ENCODE measurements at places on chromosomes 6 and 20.

GRCh38 chr20:17172836-17173516, 53.9 kb upstream of the PCSK2 start:
- DNase-seq: peak; percentile 91

GRCh38 chr6:15528870-15529269, 134.0 kb downstream of the DTNBP1 start:
- DNase-seq: no peak

DNA sequence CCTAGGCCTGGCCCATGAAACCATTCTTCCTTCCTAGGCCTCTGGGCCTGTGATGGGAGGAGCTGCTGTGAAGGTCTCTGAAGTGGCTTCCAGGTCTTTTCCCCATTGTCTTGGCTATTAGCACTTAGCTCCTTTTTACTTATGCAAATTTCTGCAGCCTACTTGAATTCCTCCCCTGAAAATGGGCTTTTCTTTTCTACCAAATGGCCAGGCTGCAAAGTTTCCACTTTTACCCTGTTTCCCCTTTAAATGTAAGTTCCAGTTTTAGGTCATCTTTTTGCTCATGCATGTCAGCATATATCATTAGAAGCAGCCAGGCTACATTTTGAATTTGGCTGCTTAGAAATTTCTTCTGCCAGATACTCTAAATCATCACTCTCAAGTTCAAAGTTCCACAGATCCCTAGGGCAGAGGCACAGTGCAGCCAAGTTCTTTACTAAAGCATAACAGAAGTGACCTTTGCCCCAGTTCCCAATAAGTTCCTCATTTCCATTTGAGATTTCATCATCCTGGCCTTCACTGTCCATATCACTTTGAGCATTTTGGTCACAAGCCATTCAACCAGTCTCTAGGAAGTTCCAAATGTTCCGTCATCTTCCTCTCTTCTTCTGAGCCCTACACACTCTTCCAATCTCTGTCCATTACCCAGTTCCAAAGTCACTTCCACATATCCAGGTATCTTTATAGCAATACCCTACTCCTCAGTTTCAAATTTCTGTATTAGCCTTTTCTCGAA, 71.9 kb downstream of the TBC1D7 start:
- DNase-seq: no peak

GRCh38 chr6:13526357-13526726, 38.9 kb upstream of the GFOD1 start:
- DNase-seq: no peak

GRCh38 chr6:33076406-33076934, 680 bp downstream of the HLA-DPB1 start:
- DNase-seq: no peak

- no peak for DNase-seq
These were observed 5.8 kb downstream of the SPO11 start for GRCh38 chr20:57335392-57335791.

DNA sequence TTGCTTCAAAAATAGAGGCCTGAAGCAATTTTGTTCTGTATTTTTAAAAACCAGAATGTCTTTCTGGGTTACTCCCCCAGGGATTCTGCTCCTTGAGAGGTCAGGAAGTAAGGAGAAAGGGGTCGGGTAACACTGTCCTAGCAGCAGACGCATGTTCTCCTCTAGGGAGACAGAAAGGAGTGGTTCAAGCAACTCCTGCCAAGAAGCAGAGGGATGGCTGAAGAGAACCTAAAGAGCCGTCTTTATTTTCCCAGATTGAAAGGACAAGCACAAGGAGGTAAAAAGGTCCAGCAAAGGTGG, 58.0 kb upstream of the SLC4A11 start:
- DNase-seq: no peak

- DNase-seq: peak; percentile 57
These were observed 31.4 kb upstream of the BACH2 start for GRCh38 chr6:90328004-90328403.
